CD4-positive, alpha-beta T cell treated with Interferon gamma for 1 hour (primary cell): ENCODE measurements at places on chromosomes 3 and 15.
A peak's percentile ranks its signal among the peaks of the same experiment; 100 is the strongest.

DNA sequence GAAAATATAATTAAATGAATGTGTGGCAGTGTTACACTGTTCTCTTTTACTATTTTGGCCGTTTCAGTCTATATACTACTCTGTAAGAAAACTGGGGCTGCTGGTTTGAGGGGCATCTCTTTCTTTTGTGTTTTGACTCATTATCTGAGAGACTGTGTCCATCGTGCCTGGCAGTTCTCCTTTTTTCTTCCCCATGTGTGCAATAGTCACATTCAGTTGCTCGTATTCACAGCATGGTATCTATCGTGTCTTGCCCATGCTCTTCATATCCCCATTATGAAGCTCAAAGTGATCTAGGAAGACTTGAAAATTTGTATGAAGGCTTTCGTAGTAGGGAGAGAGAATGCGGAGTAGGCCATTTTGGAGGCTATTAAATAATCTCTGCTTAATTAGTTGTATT lies 29.8 kb upstream of the FAH start:
- DNase-seq: no peak

- DNase-seq: no peak
These were observed 642 bp downstream of the COX5A start for GRCh38 chr15:74937272-74937589.

DNA sequence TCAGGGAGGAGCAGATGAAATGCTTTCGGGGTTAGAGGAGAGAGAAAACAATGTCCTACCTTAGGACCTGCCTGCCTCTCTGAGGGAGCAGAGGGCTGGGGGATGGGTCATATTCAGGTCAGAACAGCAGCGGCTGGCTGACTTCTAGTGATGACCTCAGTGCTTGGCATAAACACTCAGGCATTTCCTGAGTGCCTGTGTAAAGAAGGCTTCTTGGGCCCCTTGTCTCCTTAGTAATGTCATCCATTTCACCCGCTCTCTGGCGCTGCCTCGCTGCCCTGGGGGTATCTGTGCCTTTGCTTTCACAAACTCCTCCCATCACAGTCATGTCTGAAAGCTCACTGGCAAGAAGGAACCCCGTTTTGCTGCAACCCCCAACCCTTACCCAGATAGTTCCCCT lies 82.9 kb upstream of the GSK3B start:
- DNase-seq: no peak

- no peak for DNase-seq
These were observed 24.5 kb downstream of the SEMA3G start for GRCh38 chr3:52420388-52420787.

DNA sequence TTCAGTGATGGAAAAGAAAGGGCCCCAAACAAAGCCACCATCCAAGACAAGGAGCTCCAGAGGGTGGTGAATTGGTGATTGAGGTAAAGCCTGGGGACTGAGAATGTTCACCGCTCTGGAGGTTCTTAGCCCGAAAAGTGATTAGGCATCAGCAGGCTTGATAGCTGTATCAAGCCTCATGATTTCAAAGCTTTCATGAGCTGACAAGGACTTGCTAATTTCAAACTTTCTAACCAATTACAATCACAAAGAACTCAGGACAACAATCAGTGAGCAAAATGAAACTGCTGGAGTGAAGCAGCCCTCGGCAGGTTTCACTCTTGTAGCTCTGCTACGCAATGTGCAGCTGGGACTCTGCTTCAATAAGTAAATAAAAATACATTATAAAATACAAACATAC lies 391.3 kb downstream of the TIGIT start:
- DNase-seq: no peak

DNA sequence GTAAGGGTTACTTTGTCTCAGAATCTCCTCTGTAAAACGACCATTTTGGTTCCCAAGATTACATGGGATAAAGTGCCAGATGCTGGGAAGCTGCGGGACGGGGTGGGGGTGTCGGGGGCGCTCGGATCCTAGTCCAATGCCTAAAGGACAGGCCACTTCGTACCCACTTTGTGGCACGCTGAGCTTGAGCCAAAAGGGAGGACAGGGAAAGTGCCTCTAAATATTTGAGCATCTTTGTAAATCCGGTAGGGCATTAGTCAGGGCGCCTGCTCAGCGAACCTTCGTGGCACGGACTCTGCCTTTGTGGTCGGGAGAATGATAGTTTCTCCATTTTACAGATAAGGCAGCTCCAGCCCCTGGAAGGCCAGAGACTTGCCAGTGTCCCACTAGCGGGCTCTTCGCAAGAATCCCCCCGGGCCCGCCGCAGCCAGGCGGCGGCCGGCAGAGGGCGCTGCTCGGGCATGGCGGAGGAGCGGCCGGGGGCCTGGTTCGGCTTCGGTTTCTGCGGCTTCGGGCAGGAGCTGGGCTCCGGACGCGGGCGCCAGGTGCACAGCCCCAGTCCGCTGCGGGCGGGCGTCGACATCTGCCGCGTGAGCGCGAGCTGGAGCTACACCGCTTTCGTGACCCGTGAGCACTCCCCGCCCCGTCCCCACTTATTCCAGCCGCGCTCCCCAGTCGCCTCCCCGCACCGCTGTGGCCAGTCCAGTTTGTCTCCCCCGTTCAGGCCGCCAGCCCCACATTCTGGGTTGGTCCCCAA lies 1.8 kb downstream of the RCCD1 start:
- peak; percentile 63 for DNase-seq

DNA sequence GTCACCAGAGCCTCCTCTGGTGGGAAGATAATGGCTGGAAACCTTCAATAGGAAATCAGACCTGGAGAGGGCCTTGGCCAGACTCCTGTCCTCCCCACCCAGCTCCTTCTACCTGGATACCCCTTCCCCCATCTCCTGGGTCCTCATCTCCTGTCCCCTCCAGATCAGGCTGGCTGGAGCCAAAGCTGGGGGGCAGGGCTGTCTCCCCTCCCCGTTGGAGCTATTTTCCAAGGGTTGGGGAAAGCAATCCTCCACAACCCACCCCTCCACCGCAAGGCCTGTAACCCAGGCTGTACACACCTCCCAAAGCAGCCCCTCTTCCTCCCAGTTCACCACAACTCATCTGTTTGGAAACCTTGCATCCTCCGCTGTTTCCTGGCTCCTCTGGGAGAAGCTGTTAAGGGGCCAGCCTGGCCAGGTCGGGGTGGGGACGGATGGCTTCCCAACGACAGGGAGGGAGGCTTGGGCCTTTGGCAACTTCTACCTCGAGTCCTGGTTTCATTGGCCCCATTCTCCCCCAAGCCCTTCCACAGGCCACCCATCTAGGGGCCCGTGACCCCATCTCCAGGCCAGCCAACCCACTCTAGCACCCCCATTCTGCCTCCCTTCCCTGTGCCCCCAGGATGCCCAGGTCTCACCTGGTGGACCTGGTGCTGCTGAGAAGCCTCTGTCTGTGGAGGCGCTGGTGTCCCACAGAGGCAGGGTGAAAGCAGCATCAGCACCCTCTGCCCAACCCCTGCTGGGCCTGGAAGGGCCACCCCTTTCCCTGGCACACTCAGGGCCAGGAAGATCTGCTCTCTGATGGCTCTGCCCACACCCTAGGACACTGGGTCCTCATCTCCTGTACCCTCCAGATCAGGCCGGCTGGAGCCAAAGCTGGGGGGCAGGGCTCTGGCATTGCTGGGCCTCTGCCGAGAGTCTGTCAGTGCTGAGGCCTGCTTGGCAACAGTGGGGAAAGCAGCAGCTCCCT lies 22.1 kb upstream of the GOLGA6C start:
- DNase-seq: no peak

DNA sequence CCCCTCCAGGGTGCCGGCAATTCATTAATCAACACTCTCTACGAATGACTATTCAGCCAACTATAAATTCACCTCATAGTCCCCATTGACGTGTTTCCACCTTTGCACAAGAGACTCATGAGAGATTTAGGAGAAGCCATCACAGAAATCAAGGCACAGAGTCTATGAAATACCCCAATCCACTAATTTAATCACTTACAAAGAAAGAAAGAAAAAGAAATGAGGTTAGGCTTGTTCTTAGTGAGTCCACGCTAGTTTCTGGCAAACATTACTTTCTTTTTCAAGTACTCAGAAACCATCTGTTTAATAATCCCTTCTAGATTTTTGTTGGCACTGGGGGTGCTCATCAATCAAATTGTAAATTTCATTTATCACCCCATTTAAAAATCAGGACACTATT lies 125.2 kb upstream of the ADPGK start:
- no peak for DNase-seq

DNA sequence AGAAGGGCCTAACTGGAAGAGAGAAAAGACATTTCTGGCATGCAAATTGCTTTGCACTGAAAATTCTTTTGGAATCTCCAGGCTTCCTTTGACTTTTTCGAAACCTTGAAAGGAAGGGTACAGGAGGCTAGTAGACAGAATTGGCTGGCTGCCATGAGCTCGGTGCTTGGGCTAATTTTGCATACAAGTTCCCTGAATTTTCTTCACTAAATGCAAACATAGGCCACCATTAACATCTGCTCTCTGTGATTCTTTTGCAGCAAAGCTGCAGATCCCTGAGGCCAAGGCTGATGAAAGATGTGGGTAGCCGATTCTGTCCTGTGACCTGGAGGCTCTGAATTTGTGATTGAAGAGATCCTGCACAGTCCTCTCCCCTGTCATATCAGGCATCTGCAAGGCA lies 247.8 kb upstream of the MCTP2 start:
- DNase-seq: no peak
